Neural progenitor cell (in vitro differentiated cells): ENCODE measurements at places on chromosomes 5 and 9. TPM values are rescaled to one million over a fixed set of nuclear protein-coding genes. Genes with fewer than 3 reads are reported as not detected.

DNA sequence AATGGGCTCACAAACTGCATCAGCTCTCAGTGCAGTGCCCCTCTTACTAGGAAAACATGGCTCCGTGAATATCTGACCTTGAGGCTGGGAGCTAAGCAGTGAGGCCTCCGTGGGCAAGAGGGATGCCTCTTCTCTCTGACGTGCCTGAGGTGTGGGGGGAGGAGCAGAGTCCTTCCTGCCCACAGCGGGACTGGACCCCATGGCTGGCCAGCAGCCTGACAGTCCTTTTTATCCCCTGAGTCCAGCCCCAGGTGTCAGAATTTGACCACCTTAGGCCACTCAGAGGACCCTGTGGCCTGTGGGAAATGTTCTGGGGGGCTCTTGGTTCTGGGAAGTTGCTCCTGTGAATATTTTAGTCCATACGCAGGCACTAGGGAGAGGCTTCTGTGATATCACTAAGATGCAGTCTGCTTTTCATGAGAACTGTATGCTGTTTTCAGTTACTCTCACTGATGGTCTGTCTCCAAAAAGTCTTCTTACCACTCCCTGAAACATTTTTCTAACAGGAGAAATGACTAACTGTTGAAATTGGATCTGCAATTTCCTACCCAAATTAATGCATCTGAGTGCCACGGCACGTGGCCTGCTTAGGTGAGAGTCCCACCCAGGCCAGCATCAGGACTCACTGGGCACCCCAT, 23.4 kb downstream of the ANGPTL2 start:
- DNase-seq = no peak

The PCDHB8 gene
- 0.31 TPM in 1 of 2 replicates, not detected in the other for total RNA-seq

GRCh38 chr9:137029058-137029936, 1.3 kb upstream of the ABCA2 start:
- DNase-seq = peak; percentile 86

The SLC6A7 gene
- total RNA-seq = not detected in 2 replicates

GRCh38 chr5:73654171-73654811, 28.3 kb downstream of the ARHGEF28 start:
- DNase-seq = no peak

GRCh38 chr9:89113851-89114250, 64.8 kb downstream of the SHC3 start:
- no peak for DNase-seq

The ERMP1 gene
- total RNA-seq = 19.8 and 25.5 TPM in 2 replicates

The FNIP1 gene
- 26.0 and 44.4 TPM in 2 replicates for total RNA-seq

DNA sequence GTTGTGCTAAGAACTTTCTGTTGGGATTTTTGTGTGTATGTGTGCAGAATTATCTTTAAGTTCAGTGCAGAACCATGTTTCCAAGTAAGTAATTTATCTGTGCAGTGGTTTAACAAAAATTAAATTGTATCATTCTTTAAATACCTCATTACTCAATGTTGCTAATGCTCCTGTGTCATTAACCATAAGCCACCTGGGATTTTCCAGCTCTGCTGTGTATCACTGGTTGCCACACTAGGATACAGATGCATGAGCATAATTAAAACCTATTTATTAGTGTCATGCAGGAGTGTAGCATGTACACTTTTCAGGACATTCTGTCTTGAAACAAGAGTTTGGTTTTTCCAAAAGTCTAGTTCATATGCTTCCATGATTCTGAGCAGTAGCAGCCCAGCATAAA, 120.4 kb upstream of the PTGER4 start:
- DNase-seq = no peak

The KCNIP1 gene
- total RNA-seq = 2.4 and 2.8 TPM in 2 replicates

The IFNB1 gene
- total RNA-seq = not detected in 2 replicates

The MEIKIN gene
- not detected in 2 replicates for total RNA-seq

DNA sequence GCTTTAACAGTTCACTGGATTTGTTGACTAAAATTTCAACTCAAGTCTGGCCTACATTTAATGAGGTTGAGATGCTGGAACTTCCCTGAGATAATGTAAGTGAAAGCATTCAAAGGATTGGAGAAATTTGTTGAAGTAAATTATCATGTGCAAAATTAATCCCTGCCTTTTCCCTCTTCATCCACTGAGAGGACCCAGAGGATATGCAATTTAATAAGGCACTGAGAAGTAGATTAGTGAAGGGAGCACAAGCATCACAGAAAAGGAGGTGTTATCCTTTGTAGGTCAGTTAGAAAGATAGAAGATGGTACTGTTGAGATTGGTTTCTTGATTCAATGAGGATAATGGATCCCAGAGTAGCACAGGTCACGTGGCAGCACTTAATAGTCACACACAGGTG, 42.6 kb upstream of the ANKRD31 start:
- no peak for DNase-seq

The GAS1 gene
- total RNA-seq = 68.1 and 104 TPM in 2 replicates

DNA sequence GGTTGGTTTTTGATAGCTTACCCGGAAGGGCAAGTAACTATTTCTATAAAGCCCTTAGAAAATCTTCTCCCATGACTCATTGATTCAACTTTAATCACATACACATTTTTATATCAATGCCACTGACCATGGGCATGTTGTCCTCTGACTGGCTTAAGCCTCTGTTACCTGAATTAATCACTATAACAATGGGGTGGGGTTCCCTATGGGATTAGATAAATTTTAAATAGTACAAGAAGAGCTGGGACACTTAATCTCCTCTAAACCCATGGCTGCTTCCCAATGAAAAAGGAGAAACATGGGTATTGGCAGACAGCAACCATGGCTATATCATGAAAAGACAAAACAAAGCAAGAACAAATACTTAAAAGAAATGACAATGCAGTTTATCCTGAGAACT, 636.2 kb downstream of the BRINP1 start:
- no peak for DNase-seq

DNA sequence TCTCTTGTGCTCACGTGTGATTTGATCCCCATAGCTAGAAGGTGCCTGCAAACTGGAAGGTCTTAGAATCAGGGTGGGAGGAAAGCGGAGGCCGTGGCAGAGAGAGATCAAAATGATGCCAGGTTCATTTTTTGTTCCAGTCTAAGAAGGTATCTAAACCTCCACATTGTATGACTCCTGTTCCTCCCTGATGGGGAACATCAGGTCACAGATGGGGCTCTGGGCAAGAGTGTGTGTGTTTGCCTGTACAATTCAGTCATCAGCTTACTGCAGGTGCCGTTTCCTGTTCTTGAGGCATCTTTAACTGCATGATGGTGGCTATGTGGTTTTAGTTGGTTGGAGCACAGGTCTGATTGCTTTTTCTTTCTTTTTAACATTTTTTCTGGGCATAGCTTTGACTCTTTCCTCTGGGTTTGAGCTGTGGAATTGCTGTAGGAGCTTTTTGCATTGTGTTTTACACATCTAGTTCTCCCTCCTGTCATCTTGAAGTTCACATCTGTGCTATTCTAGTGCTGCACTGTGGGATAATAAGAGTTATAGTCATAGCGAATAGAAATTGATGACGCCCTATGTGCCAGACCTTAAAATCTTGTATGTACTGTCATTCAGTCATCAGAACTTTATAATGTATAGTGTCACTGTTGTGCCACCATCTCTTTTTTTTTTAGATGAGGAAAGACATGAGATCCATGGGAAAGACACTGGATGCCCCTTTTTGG, 30.8 kb downstream of the ARHGAP26 start:
- DNase-seq = no peak
